ENCODE measurements at places on chromosomes 5 and 9. TPM values are rescaled to one million over a fixed set of nuclear protein-coding genes. Genes with fewer than 3 reads are reported as not detected.

Gene BTNL9
- 34.9 TPM for total RNA-seq

Gene GAS1
- total RNA-seq: 93.9 TPM

Gene GBA2
- total RNA-seq: 74.4 TPM

Gene CA9
- not detected for total RNA-seq

Gene FGF10
- total RNA-seq: 28.8 TPM

Gene RFX3
- 8.8 TPM for total RNA-seq

Gene RNF208
- 1.9 TPM for total RNA-seq

Gene INSL4
- not detected for total RNA-seq

Gene UBE2QL1
- 5.5 TPM for total RNA-seq

Gene IFNA21
- total RNA-seq: not detected

Gene MTMR12
- total RNA-seq: 35.2 TPM

Gene PPP3R2
- not detected for total RNA-seq

Measured in sigmoid colon (tissue), 7 donors.